CD4-positive, alpha-beta T cell treated with Interleukin-12 subunit alpha and Interleukin-12 subunit beta, for 1 hour (primary cell): ENCODE measurements at places on chromosomes 5 and 9.

DNA sequence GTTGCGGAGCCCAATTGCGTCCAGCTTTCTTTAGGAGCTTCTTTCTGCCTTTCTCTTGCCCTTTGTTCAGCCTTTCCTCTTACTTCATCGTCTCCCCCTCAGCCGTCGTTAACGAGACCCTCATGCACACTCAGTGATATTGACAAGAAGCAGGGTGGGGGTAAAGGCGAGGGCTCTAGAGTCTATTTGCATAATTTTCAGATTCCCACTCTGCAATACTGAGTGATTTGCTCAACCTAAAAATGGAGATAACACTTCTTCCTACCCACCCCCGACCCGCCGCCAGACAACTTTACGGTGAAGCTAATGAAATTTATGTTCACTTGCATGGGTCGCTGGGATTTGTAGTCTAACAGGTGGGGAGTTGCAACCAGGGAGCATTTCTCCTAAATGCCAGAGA, 1.3 kb upstream of the TBC1D2 start:
- peak; percentile 53 for DNase-seq

GRCh38 chr5:7398596-7399280, 2.8 kb downstream of the ADCY2 start:
- no peak for DNase-seq

DNA sequence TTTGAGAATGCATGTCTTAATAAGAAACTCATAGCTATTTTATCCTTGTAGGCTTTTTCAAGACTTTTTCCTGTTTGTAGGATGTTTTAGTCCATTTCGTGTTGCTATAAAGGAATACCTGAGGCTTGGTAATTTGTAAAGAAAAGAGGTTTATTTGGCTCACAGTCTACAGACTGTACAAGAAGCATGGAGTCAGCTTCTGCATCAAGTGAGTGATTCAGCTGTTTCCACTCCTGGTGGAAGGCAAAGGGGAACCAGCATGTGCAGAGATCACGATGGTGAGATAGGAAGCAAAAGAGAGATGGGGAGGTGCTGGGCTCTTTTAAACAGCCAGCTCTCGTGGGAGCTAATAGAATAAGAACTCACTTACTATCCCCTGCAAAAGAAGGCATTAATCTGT, 177.3 kb downstream of the ALDH1A1 start:
- no peak for DNase-seq

- DNase-seq: no peak
Measured at GRCh38 chr9:4936823-4937222, 48.2 kb upstream of the JAK2 start.

DNA sequence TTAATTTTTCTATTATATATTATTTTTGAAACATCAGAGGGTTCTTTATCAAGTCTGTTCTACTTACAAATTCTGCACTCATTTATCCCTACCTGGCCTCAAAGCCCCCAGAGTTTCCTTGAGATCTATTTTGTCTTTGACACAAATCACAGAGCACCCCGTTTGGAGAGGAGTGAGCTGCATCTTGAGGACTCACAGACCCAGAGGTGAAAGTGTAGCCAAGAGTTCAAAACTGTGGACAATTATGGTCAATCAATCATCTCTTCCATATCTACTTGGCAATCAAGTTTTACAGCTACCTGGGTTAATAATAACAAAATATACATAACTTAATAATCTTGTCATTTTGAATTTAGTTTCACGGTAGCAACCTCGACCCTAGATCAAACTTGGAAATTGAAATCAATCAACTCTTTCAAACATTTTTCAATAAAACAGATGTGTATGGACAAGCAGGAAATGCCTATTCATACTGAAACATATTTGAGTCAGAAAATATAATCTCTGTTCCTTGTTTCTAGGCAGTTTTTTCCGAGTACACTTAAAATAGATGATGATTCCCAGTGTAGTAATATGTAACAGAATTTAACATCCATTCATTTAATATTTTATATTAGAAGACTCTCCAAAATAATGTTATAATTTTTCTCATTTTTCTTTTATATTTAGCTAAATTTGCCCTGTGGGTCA, 13.7 kb upstream of the SYK start:
- DNase-seq: no peak

DNA sequence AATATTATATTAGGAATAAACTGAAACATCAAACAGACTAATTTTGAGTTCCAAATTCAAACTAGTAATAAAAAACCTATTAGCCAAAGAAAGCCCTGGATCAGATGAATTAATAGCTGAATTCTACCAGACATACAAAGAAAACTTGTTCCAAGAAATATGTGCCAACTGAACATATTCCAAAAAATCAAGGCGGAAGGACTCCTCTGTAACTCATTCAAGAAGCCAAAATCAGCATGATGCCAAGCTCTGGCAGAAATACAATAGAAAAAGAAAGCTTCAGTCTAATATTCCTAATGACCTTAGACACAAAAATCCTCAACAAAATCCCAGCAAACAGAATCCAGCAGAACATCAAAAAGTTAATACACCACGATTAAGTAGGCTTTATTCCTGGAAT, 619.1 kb upstream of the COX7C start:
- DNase-seq: no peak

- no peak for DNase-seq
Measured at GRCh38 chr5:119453040-119453373, 710 bp downstream of the HSD17B4 start.

DNA sequence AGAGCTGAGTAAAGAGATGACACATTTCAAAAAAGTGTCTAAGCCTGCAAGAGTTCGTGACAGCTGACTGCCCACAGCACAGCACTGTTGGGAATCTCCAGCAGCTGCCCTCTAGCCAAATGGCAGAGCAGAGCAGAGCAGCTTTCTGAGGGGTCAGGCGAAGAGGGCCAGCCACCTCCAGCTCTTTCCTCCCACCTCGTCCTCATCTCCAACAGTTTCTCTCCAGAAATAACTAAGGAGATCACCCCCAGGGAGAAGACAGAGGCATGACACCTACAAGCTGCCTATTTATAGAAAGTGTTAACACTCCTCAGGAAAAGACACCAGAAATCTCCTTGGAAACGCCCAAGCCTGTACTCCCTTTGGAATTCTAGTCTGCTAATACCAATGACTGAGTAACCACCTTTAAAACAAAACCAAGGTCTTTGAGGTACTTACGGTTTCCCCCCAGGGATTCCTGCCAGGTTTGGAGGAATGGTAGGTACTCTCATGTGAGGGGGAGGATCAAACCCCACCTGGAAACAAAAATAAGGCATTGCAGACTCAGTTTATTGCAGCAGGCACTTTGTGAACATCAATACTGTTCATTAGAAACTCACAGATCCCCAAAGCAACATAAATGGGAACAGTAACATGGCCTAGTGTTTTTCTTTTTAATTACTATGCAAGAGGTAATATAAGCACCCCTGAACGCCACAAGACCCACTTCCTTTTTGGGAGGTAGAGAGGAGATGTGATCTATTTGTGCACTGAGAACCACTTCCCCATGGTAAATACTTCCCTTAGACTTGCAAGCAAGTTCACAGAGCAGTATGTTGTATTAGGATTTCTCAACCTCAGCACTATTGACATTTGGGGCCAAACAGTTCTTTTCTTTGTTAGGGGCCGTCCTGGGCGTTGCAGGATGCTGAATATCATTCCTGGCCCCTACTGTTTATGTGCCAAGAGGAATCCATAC, 79.3 kb downstream of the TLE1 start:
- no peak for DNase-seq

- DNase-seq: no peak
Measured at GRCh38 chr5:72177538-72177937, 70.3 kb downstream of the MAP1B start.

- DNase-seq: no peak
Measured at GRCh38 chr5:156764176-156764971, 85.7 kb upstream of the PPP1R2B start.

DNA sequence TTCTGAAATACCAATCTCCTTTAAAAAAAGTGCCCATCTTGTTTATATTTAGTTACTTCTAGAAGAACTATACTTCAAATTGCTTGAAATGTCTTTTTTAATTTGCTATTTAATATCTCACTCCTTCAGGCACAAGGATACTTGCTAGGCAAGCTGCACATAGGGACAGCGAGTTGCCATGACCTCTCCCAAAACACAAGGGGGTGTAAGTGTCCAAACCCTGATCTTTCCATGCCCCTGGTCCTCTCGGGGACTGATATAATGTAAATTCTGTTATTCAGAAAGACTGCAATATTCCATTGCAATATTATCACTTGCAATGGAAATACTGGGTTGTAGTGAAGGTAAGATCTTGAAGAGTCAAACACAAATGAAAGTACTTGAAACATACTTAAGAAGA, 480.4 kb downstream of the CETN3 start:
- DNase-seq: no peak

DNA sequence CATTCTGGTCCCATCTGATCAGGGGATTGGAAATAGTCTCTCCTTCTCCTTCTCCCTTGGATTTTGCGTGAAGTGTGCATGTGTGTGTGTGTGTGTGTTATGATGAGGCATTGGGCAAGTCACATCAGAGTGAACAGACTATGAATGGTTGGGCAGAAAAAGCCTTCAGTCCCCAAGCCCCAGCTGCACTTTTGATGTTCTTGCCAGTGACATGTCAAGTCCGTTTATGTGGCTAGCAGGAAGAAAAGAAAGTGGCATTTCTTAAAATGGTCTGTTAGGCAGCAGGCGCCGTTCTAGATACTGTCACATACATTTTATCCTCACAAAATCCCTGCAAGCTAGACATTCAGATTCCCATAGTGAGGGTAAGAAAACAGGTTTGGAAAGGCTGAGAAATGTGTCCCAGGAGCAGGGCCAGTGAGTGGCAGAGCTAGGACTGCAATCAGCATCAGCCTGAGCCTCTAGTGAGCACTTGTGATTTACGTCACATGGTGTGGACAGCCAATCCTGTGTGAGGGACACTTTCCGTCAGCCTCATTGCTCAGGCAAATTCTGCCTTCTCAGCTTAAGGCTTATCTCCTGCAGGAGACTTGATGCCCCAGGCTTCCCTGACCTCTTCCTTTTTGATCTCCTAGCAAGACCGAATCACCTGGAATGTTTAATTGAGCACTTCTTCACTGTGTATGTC, 60.4 kb downstream of the GLRA1 start:
- no peak for DNase-seq

DNA sequence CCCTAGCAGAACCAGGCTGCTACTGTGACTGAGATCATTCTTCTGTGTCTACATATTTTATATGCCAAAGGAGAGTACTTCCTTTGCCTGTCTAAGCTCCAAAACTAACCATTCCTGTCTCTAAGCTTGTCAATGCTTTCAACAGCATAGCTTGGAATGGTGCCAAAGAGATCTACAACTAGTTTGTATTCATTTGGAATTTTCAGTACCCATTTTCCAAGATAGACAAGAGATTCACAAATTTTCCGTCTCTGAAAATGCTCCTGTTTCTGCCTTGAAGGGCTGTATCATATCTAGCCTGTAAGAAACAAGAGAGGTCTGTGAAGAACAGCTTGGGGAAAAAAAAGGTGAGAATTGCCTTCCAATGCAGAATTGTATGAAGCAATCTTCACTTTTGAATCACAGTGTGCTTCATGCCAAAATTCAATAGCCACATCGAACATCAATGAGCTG, 334.4 kb upstream of the ACTBL2 start:
- no peak for DNase-seq

GRCh38 chr5:126208691-126209090, 214.5 kb upstream of the GRAMD2B start:
- DNase-seq: no peak
